ENCODE measurements at places on chromosomes 7 and 10.

DNA sequence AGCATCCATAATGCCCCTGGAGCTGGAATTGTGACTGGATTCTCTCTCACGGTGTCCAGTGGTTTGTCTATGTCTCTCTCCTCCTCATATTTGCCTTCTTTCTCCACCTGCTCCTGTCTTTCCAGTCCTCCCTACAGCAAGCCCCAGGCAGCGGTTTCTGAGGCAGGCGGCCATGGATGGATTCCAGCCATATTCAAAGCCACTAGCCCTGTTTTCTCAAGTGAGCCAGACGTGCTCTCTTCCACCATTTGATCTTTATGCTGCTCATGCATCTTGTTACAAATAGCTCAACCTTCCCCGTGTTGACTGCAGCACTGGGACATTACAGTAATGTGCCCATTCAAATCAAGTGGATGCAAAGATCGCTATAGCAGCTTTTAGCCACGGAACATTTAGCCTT, 387.2 kb upstream of the PODXL start:
- no peak for DNase-seq

DNA sequence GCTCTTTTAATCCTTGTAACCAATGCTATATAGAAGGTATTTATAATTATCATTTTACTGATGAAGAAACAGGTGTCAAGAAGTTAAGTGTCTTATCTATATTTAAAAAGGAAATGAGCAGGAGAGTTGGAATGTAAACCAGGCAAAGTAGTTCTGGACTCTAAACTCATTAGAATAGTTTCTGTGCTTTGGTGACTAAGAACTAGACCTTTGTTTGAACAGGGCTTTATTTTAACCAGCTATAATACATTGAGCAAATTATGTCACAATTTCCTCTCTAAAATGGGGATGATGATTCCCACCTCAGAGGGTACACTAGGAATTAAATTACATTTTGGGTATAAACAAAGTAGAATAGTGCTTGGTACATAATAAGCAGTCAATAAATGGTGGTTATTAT, 236.0 kb downstream of the MAGI2 start:
- no peak for DNase-seq

DNA sequence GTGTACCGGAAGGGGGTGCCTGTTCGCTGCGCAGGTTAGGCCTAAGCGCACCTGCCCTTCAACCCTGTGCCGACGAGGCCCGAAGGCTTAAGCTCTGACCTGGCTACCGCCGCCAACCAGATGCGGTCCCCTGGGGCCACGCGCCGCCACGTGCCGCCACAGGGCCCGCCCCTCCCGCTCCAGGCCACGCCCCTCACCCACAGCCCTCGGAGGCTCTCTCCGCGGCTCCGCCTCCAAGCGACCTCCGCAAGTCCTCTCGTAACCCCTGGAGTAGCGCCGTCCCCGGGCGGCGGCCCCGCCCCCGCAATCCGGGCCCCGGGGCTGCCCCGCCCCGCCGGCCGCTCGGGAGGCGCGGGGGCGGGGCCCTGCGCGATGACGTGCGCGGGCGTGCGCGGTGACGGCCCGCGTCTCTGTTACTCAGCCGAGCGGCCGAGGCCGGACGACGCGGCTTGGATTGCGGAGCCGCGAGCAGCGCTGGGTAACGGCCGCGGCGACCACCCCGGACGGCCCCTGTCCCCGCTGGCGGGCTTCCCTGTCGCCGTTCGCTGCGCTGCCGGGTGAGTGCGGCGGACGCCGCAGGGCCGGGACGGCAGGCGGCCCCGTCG, at the start of gene MAPK8:
Gene MAPK8, plus strand, starts transcription at position 413 of the 605 bp plus-strand sequence. CDS start 94,984 bp downstream, outside the sequence.
- DNase-seq, result peak; percentile 78

DNA sequence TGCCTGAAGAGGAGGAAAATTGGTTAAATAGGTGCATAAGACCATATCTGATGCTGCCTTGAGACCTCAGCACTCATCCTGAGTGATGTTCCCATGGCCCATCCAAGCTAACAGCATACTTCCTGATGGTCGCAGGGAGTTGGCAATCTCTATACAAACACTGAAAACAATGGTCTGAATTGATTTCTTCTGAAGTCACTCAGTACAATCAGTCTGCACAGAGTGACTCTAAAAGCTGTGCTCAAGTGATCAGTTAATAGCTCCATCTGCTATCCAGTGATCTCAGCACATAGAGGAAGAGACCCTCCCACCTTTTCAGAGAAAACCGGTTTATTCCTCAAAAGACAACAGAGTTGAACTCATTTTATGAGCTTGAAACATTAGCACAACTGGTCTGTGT, 3.9 kb downstream of the PPP1R17 start:
- no peak for DNase-seq

Measured in H4 (cell line).